ENCODE measurements at places on chromosomes 12 and 14.

DNA sequence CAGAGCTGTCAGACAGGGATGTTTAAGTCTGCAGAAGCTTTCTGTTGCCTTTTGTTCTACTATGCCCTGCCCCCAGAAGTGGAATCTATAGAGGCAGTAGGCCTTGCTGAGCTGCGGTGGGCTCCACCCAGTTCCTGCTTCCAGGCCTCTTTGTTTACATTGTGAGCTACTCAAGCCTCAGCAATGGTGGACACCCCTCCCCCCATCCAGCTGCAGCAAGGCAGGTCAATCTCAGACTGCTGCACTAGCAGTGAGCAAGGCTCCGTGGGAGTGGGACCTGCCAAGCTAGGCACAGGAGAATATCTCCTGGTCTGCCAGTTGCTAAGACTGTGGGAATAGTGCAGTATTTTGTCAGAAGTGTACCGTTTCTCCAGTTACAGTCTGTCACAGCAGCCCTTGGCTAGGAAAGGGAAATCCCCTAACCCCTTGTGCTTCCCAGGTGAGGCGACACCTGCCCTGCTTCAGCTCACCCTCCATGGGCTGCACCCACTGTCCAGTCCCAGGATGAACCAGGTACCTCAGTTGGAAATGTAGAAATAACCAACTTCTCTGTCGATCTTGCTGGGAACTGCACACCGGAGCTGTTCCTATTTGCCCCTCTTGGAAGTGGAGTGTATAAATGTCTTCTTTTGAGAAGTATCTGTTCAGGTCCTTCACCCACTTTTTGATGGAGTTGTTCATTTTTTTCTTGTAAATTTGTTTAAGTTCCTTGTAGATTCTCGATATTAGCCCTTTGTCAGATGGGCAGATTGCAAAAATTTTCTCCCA lies 213.5 kb upstream of the SLC38A2 start:
- no peak for DNase-seq

DNA sequence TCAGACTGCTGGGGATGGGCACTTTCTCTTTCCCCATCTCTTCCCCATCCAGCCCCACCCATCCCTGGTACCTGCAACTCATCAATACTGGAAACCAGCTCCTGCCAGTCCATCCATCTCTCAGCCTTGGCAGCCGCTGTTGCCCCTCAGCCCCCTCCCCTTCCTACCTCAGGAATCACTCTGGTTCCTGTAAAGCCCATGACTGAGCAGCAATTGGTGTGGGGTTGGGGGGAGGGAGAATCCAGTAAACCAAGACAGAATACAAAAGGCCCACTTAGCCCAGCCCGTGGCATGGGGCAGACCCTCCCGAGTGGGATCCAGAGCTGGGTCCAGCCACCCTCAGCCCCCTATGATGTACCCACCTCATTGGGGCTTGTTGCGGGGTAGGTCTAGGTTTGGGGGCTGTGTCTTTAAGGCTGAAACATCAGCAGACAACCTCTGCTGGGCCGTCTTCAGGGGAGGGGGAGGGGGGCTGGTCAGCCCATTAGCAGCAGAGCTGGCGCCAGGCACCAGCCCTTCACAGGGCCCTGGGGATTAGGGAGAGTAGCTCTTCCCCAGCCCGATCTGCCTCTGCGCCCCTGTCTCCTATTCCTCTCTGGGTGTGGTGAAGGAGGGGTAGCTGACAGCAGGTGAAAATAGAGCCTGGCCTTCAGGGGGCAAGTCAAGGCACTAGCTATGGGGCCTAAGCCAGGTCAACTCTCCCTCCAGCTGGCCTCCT lies 702 bp upstream of the PRPH start:
- no peak for DNase-seq

DNA sequence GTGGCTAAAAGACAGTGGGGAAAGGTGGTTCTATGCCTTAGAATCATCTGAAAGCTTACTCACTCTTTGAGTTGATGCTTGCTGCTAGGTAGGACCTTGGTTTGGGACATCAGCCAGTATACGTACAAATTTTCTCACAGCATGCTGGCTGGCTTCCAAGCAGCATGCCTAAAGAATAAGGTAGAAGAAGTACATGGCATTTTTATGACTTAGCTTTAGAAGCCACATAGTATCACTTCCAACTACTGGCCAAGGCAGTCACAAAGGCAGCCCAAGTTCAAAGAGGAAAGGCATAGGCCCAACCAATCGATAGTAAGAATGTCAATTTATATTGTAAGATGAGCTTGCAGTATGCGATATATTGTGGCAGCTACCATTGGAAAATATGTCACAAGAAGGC lies 284.2 kb upstream of the CAND1 start:
- DNase-seq: no peak

- DNase-seq: no peak
Measured at GRCh38 chr12:115639648-115640012, 637.9 kb downstream of the MED13L start.

- no peak for DNase-seq
Measured at GRCh38 chr12:121611306-121611705, 15.0 kb upstream of the ORAI1 start.

DNA sequence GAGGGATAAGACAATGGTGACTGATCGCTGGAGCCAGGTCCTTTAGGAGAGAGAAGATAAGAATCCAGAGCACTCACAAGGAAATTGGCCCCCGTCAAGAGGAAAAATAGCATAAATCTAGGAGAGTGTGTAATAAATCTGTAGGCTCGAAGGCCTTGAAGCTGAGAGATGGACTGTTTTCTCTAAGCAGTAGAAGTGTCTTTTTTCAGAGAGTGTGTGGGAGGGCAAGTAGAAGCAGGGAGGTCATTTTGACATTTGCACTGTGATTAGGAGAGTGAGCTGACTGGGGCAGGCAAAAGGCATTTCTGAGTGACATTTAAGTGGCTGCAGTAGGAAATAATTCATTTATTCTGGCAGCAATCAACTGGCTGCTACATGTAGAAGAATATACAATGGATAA lies 78.0 kb upstream of the DDHD1 start:
- no peak for DNase-seq

- DNase-seq: no peak
Measured at GRCh38 chr12:124564971-124565491, 2.4 kb downstream of the NCOR2 start.

DNA sequence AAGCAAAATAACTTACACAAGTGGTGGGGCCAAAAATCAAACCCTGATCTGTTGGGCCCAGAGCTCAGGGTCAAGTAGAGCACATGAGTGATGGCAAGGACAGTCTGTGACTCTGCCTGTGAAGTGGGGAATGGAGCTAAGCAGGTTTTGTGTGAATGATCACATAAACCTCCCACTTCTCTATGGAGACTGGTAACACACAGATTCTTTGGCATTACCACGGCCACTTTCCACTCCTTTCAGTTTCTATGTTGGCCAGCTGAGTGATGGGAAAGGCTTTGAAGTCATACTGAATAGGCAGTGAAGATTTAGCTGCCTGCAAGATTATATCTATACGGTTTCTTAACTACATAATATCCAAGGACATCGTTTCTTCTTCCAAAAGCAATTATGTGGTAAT lies 97.9 kb downstream of the ARMH4 start:
- DNase-seq: no peak

- DNase-seq: no peak
Measured at GRCh38 chr12:108640802-108641445, 7.2 kb upstream of the SELPLG start.

DNA sequence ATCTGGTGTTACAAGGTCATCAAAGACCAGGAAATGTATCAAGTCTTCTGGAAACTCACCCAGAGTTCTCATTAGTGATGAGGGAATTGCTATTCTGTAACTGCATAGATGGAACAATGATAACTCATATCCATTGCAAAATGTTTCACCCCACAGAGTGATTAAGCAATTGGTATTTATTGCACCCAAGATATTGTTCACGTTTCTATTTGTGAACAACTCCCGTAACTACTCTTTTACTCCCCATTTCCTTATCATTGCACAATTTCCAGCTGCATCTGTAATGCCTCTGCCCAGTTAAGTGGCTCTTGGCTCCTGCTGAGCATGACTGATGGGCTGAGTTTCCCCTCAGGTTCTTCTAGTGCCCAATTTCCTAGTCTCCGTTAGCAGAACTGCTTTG lies 108.7 kb upstream of the PRICKLE1 start:
- no peak for DNase-seq

GRCh38 chr12:21769307-21769706 lies 5.2 kb downstream of the KCNJ8 start:
- no peak for DNase-seq

DNA sequence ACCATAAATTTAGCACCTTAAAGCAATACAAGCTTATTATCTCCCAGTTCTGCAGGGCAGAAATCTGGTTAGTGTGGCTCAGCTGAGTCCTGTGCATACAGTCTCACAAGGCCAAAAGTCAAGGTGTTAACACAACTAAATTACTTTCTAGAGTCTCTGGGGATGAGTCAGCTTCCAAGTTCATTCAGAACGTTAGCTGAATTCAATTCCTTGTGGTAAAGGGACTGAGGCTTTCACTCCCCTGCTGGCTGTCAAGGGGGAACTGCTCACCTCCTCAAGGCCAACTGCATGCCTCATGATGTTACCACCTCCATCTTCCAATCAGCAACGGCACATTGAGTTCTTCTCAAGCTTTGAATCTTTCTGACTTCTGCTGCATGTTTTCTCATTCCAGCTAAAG lies 27.6 kb downstream of the EML5 start:
- DNase-seq: no peak

GRCh38 chr12:42299392-42300308 lies 26.2 kb downstream of the ZCRB1 start:
- no peak for DNase-seq

DNA sequence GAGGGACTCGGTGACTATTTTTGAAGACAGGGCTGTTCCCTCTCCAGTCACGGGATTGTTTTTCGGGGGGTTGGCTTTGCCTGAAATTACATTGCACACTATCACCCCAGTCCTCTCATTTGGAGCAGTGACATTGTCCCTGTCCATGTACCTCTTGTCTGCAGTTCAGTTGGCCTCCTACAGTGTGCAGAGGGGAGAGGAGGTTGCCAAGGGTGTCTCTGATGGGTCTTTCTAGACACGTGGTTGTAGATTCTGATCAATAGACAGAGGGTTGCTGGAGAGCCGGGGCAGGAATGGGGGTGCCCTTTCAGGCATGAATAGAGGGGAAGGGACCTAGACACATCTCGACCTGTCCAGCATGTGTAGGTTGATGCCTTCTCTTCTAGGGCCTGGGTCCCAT lies 1.2 kb downstream of the TMEM120B start:
- no peak for DNase-seq

DNA sequence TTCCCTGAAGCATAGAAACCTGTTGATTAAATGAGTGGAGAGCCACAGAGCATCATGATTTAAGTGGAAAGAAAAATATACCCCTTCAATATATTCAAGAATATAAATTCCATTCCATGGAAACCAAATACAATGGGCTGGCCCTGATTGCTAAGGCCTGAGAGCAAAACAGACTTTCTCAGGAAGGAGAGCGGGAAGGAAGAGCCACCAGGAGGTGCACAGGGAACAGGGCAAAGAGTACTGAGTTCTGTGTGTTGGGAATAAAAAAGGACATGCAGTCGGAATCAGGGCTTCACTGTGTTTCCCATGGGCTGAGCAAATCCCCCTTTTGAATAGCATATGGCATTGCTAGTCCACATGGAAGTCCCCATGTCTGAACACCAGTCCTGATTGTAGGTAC lies 69.7 kb upstream of the PLEKHG3 start:
- DNase-seq: no peak

DNA sequence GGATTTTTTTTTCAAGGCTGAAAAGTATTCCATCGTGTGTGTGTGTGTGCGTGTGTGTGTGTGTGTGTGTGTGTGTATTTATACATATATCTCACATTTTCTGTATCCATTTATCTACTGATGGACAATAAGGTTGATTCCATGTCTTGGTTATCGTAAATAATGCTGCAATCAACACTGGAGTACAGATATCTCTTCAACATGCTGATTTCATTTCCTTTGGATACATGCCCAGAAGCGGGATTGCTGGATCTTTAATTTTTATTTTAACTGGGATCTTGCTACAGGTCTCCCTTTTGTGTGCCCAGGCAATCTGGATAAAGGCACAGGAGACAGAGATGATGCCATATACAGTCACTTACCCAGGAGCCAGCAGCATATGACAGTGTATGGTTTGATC lies 338.1 kb downstream of the SOX5 start:
- DNase-seq: no peak

DNA sequence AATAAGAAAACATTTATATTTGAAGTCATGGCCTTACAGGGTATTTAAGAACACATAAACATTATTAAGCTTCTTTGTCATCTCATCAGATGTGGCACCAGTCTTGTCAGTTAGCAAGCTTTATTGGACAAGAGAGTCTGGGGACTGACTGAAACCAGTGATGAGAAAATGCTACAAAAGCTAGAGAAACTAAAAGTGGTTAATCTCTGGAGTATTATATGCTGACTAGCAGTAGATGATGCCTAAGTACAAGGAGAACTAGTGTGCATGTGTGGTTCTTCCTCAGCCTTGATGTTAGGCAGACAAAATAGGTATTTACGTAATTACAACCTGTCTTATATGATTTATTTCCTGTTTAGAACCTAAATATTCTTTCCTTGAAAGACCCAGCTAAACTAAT lies 176.5 kb downstream of the CPNE8 start:
- no peak for DNase-seq

DNA sequence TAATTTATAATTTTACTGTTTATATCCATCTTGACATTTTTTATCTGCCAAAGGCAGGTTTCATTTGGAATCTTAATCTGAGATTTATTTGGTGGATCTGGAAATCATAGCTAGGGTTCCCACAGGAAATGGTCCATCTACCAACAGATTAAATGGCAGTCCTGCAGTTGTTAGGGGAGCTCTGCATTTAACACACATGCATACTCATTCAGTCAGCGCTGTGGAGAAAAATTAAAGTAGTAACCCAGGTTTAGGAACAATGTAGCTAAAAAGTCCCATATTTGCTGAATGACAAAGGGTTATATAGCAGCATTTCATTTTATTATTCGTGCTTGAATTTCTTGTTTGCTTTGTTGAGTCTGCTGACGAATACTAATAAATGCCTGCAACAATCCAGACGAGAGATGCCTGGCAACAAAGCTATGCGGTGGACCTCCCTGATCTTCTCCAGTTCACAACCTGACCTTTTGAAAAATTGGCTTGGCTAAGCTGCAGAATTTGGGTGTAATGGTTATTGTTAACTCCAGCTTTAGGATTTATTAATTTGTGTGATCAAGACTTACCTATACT lies 59.8 kb downstream of the MIPOL1 start:
- no peak for DNase-seq

GRCh38 chr14:85873006-85873405 lies 343.1 kb downstream of the FLRT2 start:
- no peak for DNase-seq

- no peak for DNase-seq
Measured at GRCh38 chr12:84186433-84186832, 726.2 kb downstream of the SLC6A15 start.

DNA sequence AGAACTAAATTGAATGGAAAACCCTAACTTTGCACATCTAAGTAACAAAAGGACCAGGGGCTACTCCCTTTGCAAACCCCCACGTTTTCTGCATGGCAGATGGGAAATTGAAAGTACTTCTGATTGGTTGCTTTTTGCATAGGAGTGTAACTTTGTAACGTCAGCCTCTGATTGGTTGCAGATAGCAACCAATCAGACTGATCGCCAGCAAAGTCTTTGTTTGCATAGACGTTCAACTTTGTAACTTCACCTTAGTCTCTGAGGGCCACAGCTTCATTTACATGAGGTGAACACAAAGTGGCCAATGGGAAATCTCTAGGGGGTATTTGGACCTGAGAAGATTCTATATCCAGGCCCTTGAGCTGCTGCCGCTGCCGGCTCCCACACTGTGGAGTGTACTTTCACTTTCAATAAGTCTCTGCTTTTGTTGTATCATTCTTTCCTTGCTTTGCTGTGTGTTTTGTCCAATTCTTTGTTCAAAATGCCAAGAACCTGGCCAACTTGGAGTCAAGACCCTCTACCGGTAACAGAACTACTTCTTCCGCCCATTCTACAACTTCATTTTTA lies 102.5 kb upstream of the PRICKLE1 start:
- no peak for DNase-seq
